Central memory CD4-positive, alpha-beta T cell (primary cell): ENCODE measurements at places on chromosomes 2 and 18.

DNA sequence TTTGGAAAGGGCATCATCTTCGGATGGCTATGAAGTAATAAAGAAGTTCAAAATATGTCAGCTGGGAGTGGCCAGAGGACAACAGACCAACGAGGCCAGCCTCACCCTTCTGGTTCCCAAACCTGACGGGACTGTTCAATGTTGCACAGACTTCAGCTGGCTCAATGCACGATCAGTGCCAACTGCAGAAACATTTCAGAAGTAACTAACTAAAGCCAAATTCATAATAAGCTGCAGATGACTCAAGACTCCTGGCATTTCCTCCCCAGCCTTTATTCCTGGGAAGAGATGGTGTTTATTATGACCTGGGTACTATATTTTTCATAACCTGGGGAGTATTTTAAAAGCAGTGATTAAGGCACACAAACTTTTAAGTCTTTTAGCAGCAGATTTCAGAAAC lies 3.8 kb upstream of the ATP6V1C2 start:
- no peak for DNase-seq

GRCh38 chr2:72173640-72174321 lies 26.1 kb upstream of the CYP26B1 start:
- DNase-seq = no peak

DNA sequence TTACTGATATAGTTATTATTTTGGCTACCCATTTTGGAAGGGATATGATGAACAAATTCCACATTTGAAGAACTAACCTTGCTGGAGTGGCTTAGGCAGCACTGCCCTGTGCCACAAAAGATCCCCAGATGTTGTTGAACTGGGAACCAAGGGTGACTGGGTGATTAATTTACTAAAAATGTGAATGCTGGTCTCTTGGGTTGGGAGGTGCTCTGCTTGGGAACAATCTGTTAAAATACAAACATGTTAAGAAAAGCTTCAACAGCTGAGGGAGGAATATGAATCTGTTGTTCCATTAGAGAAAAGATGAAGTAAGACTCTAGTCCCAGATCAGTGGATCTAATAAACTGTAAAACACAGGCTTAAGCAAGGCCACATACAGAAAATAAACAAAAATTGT lies 1860.1 kb downstream of the SUCLG1 start:
- DNase-seq = no peak

GRCh38 chr2:207135801-207136457 lies 29.8 kb downstream of the KLF7 start:
- no peak for DNase-seq

DNA sequence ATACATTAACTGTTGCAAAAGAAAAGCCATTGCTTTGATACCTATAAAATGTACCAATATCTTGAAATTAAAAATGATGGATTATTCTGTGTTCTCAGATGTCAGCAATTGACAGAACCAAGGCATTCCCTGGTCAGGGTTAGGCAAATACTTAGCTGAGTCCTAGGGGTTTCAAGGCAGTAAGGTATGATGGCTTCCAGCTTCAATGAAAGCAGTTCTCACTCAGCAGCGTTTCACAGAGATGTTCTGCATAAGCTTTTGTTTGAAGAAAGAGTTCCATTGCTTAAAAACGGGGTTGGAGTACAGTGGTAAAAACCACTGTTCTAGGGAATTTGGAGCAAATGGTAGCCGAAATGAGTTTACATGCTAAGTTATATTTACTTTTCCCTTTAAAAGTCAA lies 17.0 kb upstream of the KANSL1L start:
- no peak for DNase-seq

- no peak for DNase-seq
Measured at GRCh38 chr2:189485146-189485545, 43.9 kb downstream of the WDR75 start.

DNA sequence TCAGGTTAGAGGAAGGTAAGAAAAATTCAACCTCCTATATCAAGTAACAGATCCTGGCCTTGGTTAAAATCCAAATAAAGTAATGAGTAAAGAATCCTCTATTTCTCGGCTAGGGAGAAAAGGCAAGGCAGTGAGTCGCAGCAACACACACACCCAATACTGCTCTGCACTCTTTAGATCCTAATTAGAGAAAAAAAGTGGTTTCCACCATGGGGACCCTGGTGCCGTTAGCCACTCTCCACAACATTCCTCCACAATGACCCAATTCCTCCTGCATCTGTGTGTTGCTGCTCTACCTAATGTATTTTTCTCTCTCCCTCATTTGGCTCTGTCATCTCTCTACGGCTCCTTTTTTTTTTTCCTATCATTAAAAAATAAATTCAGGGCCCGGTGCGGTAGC lies 462.7 kb downstream of the METTL4 start:
- no peak for DNase-seq
